ENCODE measurements at places on chromosomes 3 and 15.

GRCh38 chr15:79294075-79294474 is 11.6 kb downstream of the ANKRD34C start:
- no peak for DNase-seq

DNA sequence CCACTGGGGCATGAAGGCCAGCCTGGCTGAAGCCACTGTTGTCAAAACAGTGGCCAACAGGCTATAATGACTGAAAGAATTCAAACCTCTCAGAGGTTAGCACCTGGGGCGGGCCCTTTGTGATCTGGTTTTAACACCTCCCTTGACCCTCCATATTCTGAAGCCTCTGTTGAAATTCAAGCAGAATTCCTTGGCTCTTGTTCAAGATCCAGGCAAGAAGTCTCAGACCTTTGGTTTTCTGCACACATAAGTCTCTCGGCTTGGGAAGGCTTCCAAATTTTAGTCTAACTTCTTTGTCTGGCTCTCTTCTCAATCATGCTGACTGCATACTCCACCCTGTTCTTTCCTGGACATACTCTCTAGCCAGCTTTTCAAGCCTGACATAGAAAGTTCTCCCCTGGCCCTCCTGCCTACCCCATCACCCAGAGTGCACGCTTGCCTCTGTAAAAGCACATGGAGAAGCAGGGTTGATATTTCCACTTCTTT is 144.5 kb downstream of the PDZRN3 start:
- DNase-seq = no peak

GRCh38 chr3:196688349-196688748 is 23.7 kb downstream of the CEP19 start:
- DNase-seq = no peak

GRCh38 chr3:71310359-71310979 is 273.1 kb downstream of the FOXP1 start:
- DNase-seq = no peak

GRCh38 chr3:61631108-61631769 is 69.9 kb downstream of the PTPRG start:
- DNase-seq = no peak

- DNase-seq = no peak
Observed at GRCh38 chr3:195532834-195533233, 10.3 kb downstream of the PPP1R2 start.

All from activated T-cell treated with anti-CD3 and anti-CD28 coated beads, Interleukin-2, amount 50 U/mL, for 48 hours (primary cell).